Vagina (tissue), 2 donors: ENCODE measurements at places on chromosomes 2 and 18. TPM values are rescaled to one million over a fixed set of nuclear protein-coding genes. Genes with fewer than 3 reads are reported as not detected.
A peak's percentile ranks its signal among the peaks of the same experiment; 100 is the strongest.

DNA sequence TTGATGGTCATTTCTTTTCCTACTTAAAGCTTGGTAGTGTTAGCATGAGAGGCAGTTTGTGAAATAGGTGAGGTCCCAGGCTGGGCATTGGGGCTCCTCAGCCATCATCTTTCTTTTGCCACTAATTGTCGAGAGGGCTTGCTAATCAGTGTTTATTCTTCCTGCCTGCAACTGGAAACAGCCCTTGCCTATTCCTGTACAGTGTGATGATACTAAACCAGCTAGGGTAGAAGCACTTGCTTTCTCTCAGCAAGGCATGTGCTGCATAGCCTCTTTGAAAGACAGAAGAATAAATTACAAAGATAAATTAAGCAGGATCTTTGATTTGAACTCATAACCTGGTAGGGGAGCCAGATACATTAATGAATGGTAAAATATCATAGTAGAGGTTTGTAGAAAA lies 16.6 kb upstream of the GPBAR1 start:
- H3K27ac ChIP-seq: no peak overlapping the region
- no peaks in the 10 kb centered on the region for H3K27me3 ChIP-seq
- no peak overlapping the region for H3K4me3 ChIP-seq
- no peaks in the 10 kb centered on the region for H3K36me3 ChIP-seq
- H3K4me1 ChIP-seq: no peaks in the 10 kb centered on the region
- DNase-seq: no peak

DNA sequence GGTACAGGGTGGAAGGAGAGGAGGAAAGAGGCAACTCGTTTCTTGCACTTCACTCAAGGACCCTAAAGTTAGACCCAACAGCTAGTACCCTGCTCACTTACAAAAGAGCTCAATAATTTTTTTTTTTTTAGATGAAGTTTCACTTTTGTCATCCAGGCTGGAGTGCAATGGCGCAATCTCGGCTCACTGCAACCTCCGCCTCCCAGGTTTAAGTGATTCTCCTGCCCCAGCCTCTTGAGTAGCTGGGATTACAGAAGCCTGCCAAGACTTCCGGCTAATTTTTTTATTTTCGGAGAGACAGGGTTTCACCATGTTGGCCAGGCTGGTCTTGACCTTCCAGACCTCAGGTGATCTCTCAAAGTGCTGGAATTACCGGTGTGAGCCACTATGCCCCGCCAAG lies 4.1 kb downstream of the ASB3 start:
- H3K4me3 ChIP-seq: no peak overlapping the region
- H3K27ac ChIP-seq: no peak overlapping the region
- H3K4me1 ChIP-seq: peaks cover 45% of the 10 kb centered on the region
- no peaks in the 10 kb centered on the region for H3K27me3 ChIP-seq

GRCh38 chr18:73007195-73007914 lies 139.6 kb upstream of the NETO1 start:
- no peaks in the 10 kb centered on the region for H3K4me1 ChIP-seq
- H3K27ac ChIP-seq: no peak overlapping the region
- H3K27me3 ChIP-seq: no peaks in the 10 kb centered on the region
- H3K36me3 ChIP-seq: no peaks in the 10 kb centered on the region
- no peak for DNase-seq

DNA sequence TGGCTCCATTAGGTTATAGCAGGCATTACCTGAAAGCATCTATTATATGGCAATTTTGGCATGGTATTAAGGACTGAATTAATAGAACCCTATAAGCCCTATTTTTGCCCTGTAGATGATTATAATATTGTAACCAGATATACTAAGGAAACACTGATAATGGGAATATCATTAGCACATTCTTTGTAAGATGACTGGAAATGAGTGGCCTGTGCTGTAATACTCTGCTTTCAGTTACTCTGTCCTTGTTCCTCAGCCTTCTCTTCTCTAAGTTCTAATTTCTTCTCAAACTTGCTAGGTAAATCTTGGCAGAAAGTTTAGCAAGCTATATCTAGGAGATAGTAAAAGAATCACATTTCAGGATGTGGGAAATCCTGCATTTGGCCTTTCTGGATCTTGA lies 74.0 kb upstream of the ITPRID2 start:
- DNase-seq: no peak
- H3K27ac ChIP-seq: no peak overlapping the region
- no peaks in the 10 kb centered on the region for H3K36me3 ChIP-seq
- H3K27me3 ChIP-seq: no peaks in the 10 kb centered on the region

DNA sequence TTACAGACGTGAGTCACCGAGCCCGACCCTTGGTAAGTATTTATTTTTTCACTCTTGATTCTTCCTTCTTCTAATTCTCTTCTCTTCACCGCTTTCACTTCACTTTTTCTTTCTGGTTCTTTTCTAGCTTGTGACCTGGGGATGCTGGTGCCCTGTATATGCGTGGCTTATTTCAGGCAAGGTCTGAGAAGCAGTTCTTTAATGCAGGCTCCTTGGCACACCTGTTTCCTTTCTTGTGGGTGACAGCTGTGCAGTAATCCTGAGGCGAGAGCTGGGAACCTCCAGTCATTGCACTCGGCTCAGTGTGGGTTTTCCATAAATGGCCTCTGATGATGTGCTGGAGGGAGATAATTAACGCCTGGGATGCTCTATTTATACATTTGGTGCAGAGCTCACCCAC lies 193.8 kb downstream of the TSN start:
- no peaks in the 10 kb centered on the region for H3K4me1 ChIP-seq
- no peak for DNase-seq
- no peak overlapping the region for H3K27ac ChIP-seq
- H3K4me3 ChIP-seq: no peak overlapping the region
- H3K27me3 ChIP-seq: no peaks in the 10 kb centered on the region

DNA sequence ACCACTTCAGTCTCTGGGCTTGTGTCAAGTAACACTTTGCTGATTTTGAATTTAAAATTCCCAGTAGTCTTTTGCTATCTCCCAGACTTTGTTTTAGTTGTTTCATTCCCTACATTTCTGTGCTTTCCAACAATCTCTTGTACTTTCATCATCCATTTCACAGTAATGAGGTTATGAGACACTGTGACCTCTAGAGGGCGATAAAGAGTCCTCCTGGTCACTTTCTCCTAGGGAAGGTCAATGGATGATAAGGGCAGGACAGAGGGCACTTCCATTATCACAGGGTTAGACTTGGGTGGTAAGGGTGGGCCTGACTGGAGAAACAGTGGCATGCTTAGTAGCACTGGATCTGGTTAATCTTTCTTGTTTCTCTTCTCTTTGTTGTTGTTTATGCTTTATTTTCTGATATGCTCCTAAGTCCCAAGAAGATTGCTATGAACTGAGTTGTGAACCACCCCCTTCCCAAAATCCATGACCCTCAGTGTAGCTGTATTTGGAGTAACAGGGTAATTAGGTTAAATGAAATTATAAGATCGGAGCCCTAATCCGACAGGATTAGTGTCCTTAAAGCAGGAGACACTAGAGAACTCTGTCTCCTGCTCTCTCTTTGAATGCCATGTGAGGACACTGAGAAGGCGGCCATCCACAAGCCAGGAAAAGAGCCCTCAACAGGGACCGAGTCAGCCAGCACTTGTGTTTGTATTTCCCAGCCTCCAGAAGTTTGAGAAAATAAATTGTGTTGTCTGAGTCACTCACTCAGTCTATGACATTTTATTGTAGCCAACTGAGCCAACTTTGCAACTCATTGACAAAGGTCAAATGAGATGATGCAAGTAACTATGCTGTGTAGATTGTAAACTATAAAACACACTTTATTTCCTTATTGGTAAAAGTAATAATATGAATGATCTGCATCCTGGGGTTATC lies 779.2 kb downstream of the CNTNAP5 start:
- no peaks in the 10 kb centered on the region for H3K36me3 ChIP-seq
- H3K4me1 ChIP-seq: no peaks in the 10 kb centered on the region
- H3K27me3 ChIP-seq: no peaks in the 10 kb centered on the region
- no peak overlapping the region for H3K27ac ChIP-seq

DNA sequence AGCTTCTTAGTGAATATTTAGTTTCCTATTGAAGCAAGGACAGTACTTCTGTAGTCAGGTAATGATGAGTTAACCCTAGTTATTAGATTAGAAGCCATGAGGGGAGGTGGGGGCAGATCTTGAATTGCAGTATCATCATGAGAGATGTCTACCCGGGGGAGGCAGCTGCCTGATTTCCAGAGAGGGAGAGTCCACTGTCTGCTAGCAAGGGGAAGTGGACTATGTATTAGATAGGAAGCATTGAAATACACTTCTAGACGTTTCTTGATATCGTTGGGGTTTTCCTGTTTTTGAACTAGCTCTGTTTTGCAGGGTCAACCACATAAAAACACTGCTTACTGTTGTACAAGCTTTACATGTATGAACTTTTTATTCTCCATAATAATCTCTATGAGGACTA lies 38.8 kb downstream of the APLF start:
- DNase-seq: no peak
- no peak overlapping the region for H3K4me3 ChIP-seq
- H3K36me3 ChIP-seq: no peaks in the 10 kb centered on the region

DNA sequence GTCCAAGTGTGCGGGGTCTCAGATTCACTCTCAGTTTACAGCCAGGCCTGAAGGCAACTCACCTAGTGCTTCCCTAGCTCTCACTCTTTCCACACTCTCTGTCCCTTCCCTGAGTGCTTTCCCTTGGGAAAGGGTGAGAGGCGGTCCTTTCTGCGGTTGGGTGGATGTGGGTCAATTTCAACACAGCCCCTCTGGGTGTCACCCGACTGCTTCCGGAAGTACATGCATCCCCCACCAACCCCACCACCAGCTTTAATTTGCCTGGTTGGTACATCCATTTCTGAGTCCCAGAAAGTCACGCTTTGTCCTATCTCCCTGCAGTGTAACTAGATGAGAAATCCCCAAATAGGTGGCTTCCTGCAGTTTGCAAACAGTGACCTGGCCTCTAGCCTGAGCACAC lies 307.3 kb upstream of the MEIS1 start:
- no peaks in the 10 kb centered on the region for H3K27me3 ChIP-seq
- no peaks in the 10 kb centered on the region for H3K4me1 ChIP-seq
- no peak overlapping the region for H3K4me3 ChIP-seq

GRCh38 chr2:158745067-158745865 lies 49.9 kb upstream of the DAPL1 start:
- H3K36me3 ChIP-seq: no peaks in the 10 kb centered on the region
- H3K4me3 ChIP-seq: no peak overlapping the region
- H3K27me3 ChIP-seq: no peaks in the 10 kb centered on the region
- DNase-seq: no peak

DNA sequence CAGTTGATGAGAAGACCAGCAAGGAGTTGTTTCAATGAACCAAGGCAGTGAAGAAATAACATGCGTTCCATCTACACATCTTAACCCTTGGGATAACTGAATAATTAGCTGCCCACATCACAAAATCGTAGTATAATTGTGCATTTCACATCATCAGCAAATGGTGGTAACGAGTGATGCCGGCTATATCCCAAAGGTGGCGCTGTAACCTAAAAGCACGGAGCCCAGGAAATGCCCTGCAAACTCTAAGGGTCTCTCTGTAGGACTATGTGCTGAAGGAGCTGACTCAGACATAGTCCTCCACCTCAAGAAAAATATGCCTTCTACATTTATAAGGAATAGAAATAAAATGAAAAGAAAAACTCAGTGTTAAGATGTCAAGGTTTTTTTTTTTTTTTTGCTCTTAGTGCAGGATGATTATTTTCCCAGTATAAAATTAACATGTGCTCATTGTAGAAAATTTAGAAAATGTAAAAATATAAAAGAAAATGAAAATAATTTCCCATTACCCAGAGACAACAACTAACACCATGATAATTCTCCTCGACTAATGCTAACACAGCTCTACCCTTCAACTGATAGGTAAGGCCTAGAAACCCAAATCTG lies 23.1 kb upstream of the DSG3 start:
- no peak for DNase-seq
- H3K27me3 ChIP-seq: no peaks in the 10 kb centered on the region
- H3K4me3 ChIP-seq: no peak overlapping the region
- H3K4me1 ChIP-seq: no peaks in the 10 kb centered on the region

- H3K4me1 ChIP-seq: peaks cover 7% of the 10 kb centered on the region
- H3K4me3 ChIP-seq: no peak overlapping the region
- no peaks in the 10 kb centered on the region for H3K36me3 ChIP-seq
- H3K27me3 ChIP-seq: no peaks in the 10 kb centered on the region
- no peak for DNase-seq
These were observed 259.4 kb downstream of the ANAPC1 start for GRCh38 chr2:111624411-111625156.

- H3K27me3 ChIP-seq: no peaks in the 10 kb centered on the region
- H3K4me1 ChIP-seq: no peaks in the 10 kb centered on the region
- no peak overlapping the region for H3K4me3 ChIP-seq
- no peak overlapping the region for H3K27ac ChIP-seq
- no peak for DNase-seq
- H3K36me3 ChIP-seq: no peaks in the 10 kb centered on the region
These were observed 535.9 kb downstream of the XIRP2 start for GRCh38 chr2:167424221-167424620.

DNA sequence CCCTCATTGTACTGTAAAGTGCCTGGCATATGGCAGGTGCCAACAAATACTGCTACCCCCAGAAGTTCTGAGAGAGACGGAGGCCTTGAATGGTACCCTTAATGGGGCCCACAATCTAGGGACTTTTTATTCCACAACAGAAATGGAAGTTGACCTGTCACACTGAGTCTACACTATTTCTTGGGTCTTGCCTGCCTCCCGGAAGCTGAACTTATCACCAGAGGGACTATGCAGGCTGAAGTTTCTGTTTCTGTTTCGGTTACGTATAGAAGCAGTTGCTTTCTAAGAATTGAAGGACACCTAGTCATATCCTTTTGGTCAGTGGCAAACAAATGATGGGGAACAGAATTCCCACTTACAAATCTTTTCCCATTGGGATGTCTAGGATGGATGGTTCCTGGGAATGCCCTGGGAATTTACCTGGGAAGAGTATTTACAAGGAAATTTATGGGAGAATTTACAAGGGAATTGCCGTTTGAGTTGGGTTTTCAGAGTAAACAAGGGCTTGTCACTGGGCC lies 74.2 kb downstream of the HS1BP3 start:
- H3K36me3 ChIP-seq: no peaks in the 10 kb centered on the region
- no peak overlapping the region for H3K4me3 ChIP-seq
- DNase-seq: no peak
- no peak overlapping the region for H3K27ac ChIP-seq

DNA sequence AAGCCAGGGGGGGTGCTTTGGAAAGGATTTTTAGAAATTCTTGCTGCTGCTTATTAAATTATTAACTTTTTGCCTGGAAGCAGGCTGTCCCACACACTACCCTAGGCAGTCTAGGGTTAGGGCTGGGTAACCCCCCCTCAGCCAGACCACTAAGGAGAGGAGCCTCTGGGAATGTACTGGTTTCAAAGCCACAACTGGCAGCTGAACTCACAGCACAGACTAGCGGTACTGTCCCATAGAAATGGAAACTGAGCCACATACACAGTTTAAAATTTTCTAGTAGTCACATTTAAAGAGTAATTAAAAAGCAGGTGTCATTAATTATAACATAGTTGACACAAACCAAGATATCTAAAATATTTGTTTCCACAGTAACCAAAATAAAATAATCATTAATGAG lies 50.1 kb downstream of the SPRED2 start:
- H3K27ac ChIP-seq: peak overlapping the region; percentile 75
- H3K4me3 ChIP-seq: no peak overlapping the region
- H3K27me3 ChIP-seq: no peaks in the 10 kb centered on the region
- H3K36me3 ChIP-seq: no peaks in the 10 kb centered on the region
- peaks cover 80% of the 10 kb centered on the region for H3K4me1 ChIP-seq
- no peak for DNase-seq

The ATP6V1B1 gene
- not detected for total RNA-seq

The UCN gene
- 3.2 TPM for total RNA-seq

The NEUROD1 gene
- total RNA-seq: not detected

The DSG1 gene
- total RNA-seq: 122 TPM

The PDE11A gene
- total RNA-seq: 0.25 TPM
